GM19239 (cell line): ENCODE measurements at places on chromosomes 1 and 21.

DNA sequence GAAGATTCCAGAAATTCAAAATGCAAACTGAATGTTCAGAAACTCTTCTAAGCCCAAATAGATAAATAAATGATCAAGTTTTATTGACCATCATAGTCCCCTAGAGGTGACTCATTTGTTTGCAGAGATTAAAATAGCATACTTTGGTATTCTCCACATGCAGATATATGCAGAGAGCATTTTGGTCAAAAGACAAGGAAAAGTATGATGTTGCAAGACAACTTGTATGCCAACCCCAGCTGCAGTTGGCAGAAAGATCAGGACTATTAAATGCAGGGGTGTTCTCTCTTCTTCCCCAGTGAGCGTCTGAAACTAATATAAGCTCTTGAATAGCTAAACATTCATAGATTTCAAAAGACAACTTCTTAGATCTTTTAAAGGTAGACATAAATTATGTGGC is 404.9 kb downstream of the LTN1 start:
- no peak for DNase-seq

GRCh38 chr1:222275729-222276465 is 272.0 kb downstream of the HHIPL2 start:
- DNase-seq = no peak

DNA sequence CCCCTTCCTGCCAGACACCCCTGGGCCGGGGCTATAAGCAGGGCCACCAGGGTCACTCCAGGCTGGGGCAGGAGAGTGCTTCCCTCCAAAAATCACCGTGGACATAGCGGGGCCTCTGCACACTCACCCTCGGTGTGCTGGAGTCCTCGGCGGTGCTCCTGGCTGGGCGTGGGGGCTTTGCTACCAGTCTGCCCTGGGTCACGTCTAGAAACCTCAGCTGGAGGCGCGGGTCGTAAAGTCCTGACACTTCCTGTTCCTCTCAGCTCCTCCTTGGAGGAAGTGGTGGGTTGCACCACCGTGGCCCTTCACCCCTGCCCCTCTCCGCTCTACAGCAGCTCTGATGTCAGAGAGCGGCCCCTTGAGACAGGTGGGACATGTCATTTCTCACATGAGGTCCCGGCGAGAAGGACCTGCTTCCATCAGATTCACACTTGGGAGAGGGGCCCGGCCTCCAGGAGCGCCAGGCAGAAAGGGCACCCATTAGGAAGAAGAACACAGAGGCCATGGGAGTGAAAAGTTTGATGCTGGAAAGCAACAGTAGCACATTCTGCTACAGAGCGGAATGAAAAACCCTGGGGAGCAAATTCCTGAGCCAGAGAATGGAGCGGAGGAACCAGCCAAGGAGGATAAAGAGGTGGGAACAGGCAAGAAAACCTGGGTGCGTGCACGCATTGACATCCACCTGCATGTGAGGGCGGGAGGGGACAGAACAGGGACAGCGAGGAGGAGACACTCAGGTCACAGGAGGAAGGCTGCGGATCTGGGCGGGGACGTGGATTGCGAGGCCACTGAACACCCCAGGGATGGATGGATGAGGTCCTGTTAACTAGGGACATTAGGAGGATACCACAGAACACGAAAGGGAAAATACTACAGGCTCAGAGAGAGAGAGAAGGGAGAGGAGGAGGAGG is at the start of gene ITGB2:
Gene ITGB2 (minus strand): TSS at position 206 of the 911 bp plus-strand sequence. CDS start 10,117 bp downstream, outside the sequence.
- DNase-seq = no peak

DNA sequence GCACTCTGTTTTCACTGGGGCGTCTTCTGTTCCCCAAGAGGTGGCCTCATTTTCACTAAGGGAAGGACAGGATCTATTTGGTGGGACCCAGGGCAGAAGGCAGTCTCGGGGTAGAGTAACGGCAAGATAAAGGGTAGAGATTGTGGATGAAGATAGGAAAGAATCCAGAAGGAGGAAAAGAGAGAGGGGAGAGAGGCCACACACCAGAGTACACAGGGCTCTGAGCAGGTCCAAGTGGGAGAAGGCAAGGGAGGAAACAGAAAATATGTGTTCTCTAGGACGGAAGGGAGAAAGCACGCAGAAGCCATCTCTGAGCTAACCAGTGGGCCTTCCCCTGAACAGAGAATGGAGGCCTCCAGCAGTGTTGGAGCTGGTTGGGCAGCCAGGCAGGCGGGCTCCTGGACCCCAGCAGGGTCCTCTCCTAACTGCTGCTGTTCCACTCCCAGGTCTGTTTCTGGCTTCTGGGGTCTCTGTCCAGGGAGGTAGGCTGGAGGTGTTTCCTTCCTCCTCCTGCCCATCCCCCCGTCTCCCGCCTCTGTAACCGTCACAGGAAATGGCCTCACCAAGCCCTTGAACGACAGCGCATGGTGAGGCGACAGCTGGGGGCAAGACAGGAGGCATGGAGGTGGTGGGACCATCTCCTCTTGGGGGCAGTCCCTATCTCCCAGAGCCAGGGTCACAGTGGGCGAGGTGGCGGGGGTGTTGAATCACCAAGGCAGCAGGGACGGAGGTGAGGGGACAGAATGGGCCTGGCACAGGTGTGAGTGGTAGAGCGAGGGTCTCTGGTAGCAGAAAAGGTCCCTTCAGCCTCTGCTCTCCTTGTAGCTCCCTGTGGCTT is 649 bp downstream of the PTPN7 start:
- peak; percentile 45 for DNase-seq

- no peak for DNase-seq
Measured at GRCh38 chr1:9553736-9554144, 14.5 kb downstream of the SLC25A33 start.

DNA sequence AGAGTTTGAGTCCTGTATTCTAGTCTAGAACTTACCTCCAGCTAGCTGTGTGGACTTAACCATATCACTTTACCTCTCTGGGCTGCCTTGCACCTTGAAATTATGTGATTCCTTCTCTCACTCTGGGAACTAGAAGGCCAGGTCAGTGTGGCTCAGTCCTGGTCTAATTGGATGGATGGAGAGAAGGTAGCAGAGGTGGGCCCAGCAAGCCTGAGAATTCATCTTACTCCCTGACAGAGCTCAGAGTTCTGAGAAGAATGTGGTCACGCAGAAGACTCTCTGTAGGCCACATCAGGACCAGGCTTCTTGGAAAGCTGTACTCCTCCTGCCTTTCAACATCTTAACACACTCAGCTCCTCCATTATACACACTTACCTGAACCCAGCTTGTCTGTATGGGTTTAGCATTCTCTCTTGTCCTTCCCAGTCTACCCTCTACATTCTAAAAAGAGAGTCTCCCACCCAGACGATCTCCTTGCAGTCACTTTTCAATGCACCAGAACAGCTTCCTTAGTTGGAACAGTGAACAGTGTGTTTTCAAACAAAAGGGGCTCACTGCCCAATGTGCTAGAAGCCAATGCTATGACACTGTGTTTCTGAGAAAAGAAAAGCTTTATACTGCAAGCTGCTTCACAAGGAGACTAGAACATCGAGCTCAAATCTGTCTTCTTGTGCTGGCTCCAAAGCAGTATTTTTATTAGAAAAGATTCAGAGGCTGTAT is 60.5 kb downstream of the CAPN9 start:
- no peak for DNase-seq

DNA sequence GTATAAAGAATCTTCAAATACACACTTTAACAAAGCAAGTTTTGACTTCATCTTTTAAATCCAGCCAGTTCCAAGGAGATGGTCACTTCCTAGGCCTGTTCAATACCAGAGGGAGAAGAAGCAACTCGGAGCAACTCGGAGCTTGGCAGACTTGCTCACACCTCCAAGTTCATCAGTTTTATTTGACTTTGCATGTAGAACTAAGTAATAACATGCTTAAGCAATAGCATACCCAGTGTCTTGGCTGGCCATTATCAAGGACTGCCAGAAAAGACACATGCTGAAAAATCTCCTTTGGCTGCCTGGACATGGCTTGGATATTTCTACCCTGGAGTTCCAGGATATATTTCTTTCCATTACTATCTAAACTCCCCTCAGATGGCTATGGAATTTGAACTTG is 52.6 kb downstream of the GNG12 start:
- no peak for DNase-seq

DNA sequence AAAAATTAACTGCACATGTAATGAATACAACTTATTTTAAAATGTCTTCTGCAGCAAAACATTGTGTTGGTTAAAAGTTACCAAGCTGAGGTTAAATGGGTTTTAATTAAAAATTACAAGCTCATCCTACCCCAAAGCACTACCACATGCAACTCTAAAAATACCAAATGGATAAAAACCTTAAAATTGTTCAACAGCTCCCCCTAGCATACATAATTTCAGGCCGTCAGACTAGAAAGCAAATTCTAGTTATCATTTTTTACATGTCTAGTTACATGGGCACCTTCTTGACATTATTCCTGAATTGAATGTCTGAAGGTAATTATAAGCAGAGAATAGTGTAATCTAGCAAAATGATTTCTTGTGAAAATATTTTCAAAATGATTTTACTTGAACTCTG is 176.5 kb downstream of the C1orf21 start:
- no peak for DNase-seq

- no peak for DNase-seq
Measured at GRCh38 chr1:242718967-242719366, 194.5 kb upstream of the PLD5 start.

- DNase-seq = no peak
Measured at GRCh38 chr1:41616563-41616962, 132.1 kb upstream of the EDN2 start.

- no peak for DNase-seq
Measured at GRCh38 chr21:45034556-45035476, 39.6 kb upstream of the ADARB1 start.

DNA sequence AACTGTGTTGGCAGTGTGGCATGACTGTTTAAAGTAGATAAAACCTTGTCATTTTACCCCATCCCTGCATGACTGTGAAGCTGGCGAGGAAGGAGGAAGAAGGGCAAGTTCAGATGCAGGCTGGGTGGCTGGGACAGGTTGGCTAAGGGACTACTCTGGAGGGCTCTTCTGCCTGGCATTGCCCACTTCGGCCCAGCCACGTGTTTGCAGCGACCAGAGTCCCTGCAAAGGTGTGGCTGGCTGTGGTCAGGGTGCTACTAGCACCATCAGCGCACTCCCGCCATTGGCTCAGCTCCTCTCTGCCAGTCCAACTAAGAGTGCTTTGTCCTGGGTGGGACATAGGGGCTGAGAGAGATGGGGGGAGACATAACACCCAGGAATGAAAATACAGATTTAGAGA is 7.2 kb downstream of the C1orf115 start:
- no peak for DNase-seq

- DNase-seq = peak; percentile 4
Measured at GRCh38 chr1:59814901-59815825, at the start of gene HOOK1. TSS of gene HOOK1 (plus strand) at chr1:59814949. CDS start at chr1:59815118, 169 bp downstream.

DNA sequence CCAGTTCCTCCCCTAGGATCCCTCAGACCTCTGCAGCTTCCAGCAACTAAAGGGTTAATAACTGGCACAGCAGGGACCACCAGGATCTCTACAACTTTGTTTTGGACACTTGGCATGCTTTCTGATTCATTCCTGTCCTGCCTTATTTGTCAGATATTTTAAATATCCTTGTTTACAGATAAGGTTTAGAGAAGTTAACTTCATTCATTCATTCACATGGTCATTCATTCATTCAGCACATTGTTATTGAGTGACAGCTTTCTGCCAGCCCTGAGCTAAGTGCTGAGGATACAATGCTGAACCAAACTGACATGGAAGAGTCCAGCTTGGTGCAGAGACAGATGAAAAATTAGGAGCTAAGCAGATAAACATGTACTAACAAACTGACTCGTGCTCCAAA is 8.8 kb upstream of the PHC2 start:
- no peak for DNase-seq

DNA sequence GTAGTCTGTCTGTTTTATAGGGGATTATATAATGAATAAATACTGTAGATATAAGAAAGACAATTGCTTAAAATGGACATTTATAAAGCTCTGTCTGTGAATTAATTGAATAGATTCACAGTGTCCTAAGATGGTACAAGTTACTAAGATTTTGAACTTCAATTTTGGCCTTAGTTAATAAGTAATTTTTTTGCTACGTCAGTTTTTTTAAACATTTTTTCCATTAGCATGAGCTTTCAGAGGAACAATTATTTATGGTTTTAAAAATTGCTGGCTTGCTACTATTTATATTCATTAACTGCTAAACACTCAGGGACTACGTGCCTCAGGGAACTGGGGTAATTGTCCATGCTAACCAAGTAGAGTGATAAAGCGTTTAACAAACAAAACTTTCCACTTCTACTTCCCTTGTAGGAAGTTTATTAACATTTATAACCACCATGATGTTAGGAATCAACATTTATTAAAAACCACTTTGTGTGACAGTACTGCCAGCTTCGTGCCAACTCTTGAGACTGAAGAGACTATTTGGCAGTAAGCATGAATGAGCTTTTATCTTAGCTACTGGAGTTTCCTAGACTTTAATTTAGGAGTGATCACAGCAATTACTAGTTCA is 65.4 kb upstream of the PTGS2 start:
- DNase-seq = no peak

- DNase-seq = no peak
Measured at GRCh38 chr1:74523873-74524480, 11.6 kb upstream of the LRRC53 start.

DNA sequence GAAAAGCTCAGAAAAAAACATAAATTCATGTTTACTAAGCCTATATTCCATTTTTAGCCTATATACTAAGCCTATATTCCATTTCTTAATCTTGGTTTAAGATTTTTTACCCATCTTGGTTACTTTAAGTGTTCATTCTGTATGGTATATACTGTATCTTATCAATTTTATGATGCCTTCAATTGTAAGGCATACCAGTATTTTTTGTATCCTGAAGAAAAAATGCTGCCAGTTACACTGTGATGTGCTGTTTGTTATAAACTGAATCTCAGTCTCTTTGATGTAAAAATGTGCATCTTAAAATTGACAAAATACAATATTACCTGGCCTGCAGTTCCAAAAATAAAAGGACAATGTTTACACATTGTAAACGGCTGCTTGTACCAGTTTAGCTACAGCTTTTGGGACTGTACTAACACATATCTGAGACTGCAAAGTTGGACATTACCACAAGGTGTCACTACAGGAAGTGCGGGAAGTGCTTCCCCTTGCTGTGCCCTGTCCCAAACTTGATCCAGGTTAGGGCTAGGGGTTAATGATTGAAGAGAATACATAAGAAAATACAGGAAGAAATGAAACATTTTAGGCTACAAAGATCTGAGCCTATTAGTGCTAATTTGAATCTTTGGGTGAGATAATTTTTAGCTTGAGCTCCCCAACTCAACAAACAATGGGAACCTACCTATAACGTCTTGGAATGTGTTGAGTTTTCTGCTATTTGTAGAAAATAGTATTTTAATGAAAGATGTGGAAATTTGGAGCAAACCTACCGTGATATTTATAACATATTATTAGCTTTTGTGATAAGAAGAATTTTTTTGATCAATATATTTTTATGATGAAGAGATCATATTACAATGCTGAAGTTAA is 108.9 kb downstream of the LBR start:
- peak; percentile 22 for DNase-seq

DNA sequence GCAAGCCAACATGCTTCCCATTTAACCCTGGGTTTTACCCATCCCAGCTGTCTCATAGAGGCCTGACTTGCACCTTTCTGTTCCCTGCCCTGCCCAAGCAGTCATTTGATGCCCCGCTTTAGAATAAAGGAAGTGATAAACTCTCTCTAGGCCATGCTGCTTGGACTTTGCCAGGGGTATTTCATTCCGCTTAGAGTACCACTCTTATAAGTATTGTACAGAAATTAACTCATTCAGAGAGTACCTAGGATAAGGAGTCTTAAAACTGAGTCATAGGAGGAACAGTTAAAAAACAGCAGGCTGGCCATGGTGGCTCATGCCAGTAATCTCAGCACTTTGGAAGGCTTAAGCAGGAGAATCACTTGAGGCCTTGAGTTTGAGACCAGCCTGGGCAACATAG is 21.0 kb upstream of the LYST start:
- no peak for DNase-seq
